ENCODE measurements at places on chromosomes 12 and 14. TPM values are rescaled to one million over a fixed set of nuclear protein-coding genes. Genes with fewer than 3 reads are reported as not detected.

DNA sequence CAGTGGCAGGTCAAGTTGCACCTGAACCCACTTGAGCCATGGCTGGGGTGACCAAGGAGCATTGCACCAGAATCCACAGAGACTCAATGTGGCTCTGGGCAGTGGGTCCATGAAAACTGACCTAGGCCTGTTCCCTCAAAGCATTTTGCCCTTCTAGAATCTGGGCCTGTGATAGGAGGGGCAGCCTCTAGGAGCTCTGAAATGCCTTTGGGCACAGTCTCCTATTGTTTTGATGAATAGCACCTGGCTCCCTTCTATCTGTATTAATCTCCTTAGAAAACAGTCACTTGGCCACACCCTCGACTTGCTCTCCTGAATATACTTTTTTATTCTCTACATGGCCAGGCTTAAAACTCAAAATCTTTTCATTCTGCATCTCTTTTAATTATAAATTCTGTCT, 14.1 kb upstream of the KRAS start:
- H3K27me3 ChIP-seq: no peaks in the 10 kb centered on the region
- H3K27ac ChIP-seq: no peak overlapping the region
- H3K4me3 ChIP-seq: no peak overlapping the region
- H3K36me3 ChIP-seq: no peaks in the 10 kb centered on the region
- no peaks in the 10 kb centered on the region for H3K4me1 ChIP-seq

DNA sequence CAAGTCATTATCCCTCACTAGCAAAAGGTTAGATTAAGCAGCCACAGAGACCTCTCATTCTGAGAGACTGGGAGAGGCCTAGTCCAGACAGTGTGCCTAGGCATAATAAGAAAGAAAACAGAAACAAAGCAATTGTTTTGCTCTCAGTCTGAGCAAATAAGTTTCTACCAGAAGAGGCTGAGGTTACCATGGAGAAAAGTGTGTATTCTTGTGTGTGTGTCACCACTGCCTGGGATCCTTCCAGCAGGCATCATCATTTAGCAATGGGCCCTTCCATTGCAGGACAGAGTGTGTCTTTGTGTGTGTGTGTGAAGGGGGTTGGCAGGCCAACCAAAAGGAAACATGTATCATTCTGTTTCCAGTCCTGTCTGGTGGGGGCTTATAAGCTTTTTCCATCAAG, 3.7 kb downstream of the EFS start:
- H3K4me1 ChIP-seq: peaks cover 46% of the 10 kb centered on the region
- no peak overlapping the region for H3K4me3 ChIP-seq
- peaks cover 24% of the 10 kb centered on the region for H3K36me3 ChIP-seq
- peak; percentile 27 for DNase-seq
- no peaks in the 10 kb centered on the region for H3K27me3 ChIP-seq

DNA sequence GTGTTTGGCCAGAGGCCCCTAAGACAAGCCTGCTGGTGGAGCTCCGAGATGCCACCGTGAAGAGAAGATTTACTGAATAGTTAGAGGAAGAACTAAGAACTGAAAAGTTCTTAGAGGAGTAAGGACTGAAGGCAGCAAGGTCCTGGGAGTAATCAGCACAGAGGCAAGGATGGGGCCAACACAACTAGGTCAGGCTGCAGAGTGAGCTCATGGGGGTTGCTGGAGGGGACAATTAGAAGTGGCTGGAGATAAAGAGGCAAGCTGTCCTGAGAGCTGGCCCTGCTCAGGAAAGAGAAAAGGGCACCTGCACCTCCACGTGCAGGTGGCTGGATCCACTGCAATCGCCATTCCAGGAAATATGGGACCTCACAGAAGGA, 52.7 kb downstream of the NFKBIA start:
- no peak overlapping the region for H3K4me3 ChIP-seq
- peaks cover 4% of the 10 kb centered on the region for H3K4me1 ChIP-seq
- H3K36me3 ChIP-seq: no peaks in the 10 kb centered on the region
- H3K27ac ChIP-seq: no peak overlapping the region

Gene CLEC12A
- not detected for total RNA-seq

DNA sequence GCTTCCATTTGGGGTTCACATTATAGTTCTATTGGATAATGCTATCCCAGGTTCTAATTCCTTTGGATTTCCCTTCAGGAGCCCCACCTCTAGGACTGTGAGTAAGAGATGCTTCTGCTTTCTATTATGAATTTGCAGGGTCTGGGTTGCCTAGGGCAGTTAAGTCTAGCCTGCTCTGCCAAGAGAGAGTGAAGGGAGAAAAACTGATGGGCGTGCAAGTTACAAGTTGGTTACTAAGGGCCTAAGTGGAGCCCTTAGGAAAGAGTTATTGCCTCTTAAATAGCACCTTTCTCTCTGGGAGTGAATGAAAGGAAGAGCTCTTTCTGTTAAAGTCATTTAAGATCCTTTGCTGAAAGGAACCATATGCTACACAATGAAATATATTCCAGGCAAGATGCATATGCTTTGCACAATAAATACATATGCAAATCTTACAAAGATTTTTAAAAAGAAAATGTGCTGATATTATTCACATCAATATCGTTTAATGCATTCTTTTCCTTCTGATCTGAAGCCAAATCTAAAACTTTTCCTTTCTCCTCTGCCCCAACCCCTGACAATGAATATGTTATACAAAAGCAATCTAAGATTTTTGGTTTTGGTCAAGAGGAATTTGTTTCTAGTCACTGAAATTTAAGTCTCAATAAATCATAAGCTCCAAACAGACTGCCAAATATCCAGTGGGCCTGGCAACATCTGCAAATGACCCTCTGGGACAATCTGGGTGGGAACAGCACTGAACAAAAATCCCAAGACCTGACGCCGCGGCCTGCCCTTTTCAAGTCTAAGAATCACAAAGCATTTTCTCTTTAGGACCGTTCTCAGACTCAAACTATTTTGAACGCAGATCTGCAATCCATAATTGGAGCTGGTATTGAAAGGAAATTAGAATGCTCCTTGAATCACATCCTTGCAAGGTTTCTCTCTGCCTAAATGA, 586.7 kb downstream of the ETNK1 start:
- H3K36me3 ChIP-seq: no peaks in the 10 kb centered on the region
- no peaks in the 10 kb centered on the region for H3K27me3 ChIP-seq
- H3K4me1 ChIP-seq: peaks cover 9% of the 10 kb centered on the region
- no peak overlapping the region for H3K27ac ChIP-seq

Measured in vagina (tissue), 2 donors.